ENCODE measurements at places on chromosomes 13 and 19.

- no peak for DNase-seq
These were observed 513 bp downstream of the MIER2 start for GRCh38 chr19:343941-344624.

- no peak for DNase-seq
These were observed 3.5 kb downstream of the KCNN4 start for GRCh38 chr19:43777163-43777695.

DNA sequence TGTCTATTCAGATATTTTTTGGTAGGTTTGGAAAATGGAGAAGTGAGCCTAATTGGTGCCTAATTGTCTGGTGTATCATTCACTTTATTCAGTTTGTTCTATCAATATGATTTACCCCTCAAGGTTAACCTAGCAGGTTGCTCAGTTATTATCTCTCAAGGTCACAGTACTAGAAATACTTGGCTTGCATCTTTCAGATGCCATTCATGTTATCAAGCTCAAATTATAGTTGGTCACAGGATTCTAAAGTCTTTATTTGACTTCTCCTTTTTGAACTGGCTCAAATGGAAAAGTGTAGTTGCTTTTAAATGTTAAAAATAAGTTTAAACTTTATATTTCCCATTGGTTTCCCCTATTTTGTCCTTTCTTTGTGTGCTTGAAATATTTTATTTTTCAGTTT is 2.6 kb downstream of the KCNRG start:
- DNase-seq: no peak

- no peak for DNase-seq
These were observed 2.9 kb downstream of the SHFL start for GRCh38 chr19:10088949-10089554.

DNA sequence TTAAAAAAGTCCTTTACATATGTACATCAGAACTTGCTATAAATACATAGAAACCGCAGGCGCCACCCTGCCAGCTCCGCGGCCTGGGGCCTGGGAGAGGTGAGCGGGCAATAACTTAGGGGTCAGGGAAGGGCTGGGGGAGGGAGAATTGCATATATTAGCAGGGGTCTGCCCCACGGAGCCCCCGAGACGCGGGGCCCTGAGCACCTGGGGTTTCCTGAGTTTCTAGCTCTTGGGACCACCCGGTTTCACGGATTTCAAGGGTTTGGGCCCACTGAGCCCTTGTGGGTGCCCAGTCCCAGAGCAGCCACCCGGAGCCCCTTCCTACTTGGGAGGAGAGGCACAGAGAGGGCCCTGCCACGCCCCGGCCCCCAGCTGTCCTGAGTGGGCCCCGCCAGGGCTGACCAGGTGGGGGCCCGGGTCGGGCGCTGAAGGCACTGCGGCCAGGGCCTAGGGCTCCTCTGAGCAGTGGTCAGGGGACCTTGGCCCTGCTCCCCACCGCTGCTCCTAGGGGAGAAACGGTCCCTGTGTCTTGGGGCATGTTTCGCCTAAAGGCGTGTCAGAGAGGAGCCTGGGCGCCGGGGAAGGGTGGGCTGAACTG is 4.0 kb downstream of the GPX4 start:
- no peak for DNase-seq

GRCh38 chr19:57709616-57710015 is 612 bp upstream of the ZNF154 start:
- no peak for DNase-seq

GRCh38 chr13:32323912-32324311 is 8.6 kb downstream of the BRCA2 start:
- DNase-seq: no peak

GRCh38 chr13:48942131-48942530 is 33.6 kb upstream of the FNDC3A start:
- DNase-seq: no peak

GRCh38 chr19:10431943-10432735 is 11.8 kb downstream of the PDE4A start:
- DNase-seq: peak; percentile 82

DNA sequence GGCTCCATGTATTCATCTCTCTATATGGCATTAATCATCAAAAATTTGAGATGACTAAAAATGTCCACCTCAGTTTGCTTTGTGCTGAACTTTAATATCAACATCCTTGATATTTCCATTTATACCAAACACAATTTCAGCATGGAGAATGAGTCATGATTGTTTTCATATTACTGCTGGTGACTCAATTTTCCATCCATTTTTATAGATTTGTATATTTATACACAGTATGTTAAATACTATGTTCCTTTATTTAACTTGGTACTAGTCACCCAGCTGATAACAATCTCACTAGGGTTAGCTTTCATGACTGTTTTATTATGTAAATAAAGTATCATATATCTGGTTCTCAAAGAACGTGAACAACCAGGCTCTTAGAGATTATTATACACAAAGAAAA is 1255.1 kb downstream of the SLITRK1 start:
- DNase-seq: no peak

DNA sequence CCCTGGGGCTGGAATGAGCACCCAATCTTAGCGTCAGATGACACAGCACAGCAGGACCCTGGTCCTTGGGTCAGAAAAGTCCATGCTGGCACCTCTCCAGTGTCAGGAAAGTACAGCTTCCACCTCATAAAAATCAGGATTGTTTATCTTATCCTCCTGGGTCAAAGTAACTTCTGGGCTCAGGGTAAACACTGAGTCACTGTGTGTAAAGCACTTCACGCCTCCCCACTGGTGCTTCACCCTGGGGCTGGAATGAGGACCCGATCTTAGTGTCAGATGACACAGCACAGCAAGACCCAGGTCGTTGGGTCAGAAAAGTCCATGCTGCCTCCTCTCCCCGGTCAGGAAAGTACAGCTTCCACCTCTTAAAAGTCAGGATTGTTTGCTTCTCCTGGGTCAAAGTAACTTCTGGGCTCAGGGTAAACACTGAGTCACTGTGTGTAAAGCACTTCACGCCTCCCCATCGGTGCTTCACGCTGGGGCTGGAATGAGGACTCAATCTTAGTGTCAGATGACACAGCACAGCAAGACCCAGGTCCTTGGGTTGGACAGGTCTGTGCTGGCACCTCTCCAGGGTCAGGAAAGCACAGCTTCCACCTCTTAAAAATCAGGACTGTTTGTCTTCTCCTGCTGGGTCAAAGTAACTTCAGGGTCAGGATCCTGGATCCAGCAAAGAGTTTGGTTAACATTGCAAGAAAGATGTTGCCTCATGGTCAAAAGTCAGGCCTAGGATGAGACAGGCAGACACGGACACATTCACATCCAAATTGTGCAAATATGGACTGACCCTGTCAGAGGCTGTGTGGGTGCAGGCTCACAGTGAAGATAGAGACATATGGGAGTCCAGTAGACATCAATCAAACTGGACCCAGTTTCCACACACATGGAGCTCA is 39.2 kb upstream of the CYP2A7 start:
- DNase-seq: peak; percentile 87

DNA sequence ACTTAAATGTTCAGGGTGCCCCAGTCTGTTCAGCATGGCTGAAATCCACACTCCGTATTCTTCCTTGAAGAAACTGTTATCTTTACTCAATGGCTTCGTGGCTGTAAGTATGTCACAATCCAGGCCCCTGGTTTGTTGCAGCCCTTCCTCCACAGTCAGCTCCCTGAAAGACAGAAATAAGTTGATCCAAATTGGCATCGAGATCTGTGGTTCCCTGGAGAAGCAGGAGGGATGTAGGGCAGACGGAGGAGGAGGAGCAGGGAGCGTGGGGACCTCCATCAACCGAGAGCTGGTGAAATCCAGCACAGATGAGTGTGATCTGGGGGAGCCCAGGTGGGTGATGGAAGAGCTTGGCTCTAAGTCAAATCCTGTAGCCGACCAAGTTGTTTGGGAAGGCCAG is 304 bp downstream of the TSPAN16 start:
- no peak for DNase-seq

GRCh38 chr13:101242720-101243119 is 173.6 kb downstream of the NALCN start:
- DNase-seq: no peak

DNA sequence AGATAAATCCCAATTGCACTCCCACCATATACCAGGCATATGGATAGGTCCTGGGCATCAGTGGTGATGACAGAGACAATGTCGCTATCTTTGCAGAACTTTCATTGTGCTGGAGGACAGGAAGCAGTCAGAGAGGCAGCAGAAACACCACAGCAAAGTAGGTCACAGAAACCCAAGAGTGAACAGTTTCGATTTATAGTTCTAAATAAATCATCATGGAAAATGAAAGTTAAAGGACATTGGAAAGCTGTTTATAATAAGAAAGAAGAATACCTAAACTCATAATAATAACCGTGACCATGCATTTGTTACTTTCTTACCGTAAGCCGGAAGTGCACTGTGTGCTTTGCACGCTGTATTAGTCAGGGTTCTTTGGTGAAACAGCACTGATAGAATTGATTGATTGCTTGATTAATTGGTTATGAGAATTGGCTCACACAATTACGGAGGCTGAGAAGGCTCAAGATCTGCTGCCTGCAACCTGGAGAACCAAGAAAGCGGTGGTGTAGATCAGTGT is 38.9 kb downstream of the ALOX5AP start:
- no peak for DNase-seq

- no peak for DNase-seq
These were observed 6.0 kb upstream of the SYT5 start for GRCh38 chr19:55186080-55186479.

DNA sequence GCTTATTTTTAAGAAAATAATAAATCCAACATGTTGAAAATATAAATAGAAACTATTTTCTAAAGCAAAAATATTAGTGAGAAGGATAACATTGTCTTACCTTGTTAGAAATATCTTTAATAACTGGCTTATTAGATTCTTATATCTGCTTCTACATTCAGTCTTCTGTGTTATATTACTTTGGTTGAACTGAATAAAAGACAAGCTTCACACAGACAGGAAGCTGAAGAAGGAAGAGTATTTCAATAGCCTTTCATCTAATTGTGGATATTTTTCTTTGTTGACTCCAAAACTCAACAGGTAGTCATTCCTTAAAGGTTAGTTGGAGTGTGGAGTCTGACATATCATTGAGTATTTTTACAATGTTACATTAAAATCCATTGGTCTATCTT is 10.9 kb downstream of the SETDB2 start:
- no peak for DNase-seq

GRCh38 chr19:33374236-33374714 is 766 bp downstream of the CEBPG start:
- no peak for DNase-seq

DNA sequence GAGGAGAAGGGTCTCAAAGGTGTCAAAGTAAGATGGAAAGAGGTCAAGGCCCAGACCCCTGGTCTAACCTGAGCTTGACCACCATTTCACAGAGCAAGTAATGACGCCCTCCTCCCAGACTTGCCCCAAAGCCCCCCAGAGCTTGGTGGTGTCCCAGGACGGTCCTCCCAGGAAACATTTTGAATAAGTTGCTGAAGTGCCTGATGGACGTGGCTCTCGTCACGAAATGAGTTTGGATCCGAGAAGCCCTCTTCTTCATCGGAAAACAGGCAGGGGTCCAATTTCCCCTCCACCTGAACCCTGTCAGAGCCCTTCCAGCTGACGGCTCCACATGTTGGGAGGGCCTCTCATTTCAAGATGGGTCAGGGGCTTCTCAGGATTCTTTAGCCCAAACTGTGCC is 54.5 kb upstream of the TPM4 start:
- DNase-seq: no peak

GRCh38 chr19:54429545-54430227 is 14.4 kb downstream of the TTYH1 start:
- no peak for DNase-seq

- DNase-seq: no peak
These were observed 64.5 kb downstream of the CEBPG start for GRCh38 chr19:33437821-33438671.

DNA sequence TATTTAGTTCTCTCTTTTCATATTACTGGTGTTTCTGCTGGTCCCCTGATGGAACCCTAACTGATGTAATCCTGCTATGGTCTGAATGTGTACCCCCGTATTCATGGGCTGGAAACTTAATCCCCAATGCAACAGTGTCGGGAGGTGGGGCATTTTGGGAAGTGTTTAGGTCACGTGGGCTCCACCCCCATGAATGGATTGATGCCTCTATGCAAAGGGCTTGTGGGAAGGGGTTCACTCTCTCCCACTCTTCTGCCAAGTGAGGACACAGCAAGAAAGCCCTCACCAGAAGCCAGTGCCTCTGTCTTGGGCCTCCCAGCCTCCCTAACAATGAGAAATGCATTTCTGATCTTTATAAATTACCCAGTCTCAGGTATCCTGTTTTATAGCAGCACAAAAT is 21.2 kb upstream of the UBAC2 start:
- DNase-seq: peak; percentile 9

DNA sequence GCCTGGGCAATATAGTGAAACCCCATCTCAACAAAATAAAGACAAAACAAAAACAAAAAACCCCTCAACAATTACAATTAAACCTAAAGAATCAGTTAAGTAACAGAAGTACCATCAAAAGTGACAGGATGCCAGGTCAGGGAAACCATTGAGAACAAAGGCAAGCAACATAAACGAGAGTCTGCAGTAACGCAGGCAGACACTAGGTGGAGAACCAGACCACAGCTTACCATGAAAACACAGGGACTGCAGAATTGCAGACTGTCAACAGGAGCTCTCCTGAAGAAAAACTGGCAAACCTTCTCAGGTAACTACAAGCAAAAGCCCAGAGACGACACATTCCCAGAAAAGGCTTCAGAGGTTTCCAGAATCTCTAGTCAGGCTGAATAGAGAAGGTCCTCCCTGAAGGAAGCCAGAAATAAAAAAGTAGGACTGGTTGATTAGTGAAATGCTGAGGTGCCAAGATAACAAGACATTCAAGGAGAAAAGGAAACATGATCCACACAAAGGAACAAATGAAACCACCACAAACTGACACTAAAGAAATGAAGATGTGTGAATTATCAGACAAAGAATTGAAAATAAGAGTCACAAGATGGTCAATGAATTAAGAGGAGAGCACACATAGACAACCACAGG is 2.2 kb upstream of the ZNF665 start:
- peak; percentile 84 for DNase-seq

DNA sequence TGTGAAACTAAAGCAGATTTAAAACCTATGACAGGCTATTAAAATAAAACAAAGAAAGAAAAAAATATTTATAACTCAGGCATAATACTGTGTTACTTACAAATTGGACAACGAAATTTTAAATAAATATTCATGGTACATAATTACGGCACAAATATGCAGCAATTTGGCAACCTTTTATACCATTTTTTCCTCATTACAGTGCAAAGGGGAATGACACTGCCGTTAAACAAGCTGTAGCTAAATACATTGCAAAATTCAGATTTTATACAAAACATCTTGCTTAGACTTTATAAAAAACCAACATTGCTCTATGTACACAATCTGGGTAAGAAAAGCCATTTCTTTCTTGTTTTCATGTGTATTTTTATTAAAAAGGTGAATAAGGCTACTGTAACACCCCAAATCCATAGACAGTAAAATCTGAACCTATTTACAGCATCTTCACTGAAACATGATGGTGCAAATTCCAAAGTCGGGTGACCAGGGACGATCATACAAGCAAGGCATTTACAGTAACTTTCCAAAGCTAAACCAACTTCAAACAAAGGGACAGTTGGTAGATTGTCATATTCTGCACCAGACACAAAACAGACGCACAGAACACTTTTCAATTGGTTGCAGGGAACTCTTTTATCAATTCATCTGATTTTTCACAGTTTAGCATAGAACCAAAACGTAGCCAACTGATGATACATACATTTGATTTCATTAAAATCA is 45.5 kb downstream of the EFNB2 start:
- no peak for DNase-seq

Measured in colonic mucosa (tissue), 4 donors.